Pons (tissue), 1 donor: ENCODE measurements at places on chromosomes 1 and 21.
A peak's percentile ranks its signal among the peaks of the same experiment; 100 is the strongest.

DNA sequence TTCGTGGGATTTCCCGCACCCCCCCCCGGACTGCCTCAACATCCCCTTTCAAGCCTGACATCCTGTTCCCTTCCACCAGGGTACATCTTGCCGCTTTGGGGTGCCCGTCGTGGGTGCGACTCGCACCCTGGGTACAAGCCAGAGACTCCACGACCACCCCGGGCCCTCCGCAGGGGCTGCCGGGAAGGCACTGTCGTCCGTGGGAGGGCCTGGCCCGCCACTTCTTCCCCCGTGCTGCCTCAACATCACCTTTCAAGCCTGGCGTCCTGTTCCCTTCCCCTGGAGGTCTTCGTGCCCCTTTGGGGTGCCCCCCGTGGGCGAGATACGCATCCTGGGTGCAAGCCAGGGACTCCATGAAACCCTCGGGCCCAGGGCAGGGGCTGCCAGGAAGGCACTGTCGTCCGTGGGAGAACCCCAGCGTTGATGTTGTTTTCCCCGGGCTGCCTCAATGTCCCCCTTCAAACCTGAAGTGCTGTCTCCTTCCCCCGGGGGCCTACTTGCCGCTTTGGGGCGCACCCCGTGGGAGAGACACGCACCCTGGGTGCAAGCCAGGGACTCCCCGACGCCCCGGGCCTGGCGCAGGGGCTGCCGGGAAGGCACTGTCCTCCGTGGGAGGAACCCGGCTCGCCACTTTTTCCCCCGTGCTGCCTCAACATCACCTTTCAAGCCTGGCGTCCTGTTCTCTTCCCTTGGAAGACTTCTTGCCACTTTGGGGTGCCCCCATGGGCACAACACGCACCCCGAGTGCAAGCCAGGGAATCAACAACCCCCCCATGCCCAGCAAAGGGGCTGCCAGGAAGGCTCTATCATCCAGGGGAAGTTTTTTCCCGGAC lies 138.6 kb downstream of the LIPI start:
- DNase-seq: no peak

DNA sequence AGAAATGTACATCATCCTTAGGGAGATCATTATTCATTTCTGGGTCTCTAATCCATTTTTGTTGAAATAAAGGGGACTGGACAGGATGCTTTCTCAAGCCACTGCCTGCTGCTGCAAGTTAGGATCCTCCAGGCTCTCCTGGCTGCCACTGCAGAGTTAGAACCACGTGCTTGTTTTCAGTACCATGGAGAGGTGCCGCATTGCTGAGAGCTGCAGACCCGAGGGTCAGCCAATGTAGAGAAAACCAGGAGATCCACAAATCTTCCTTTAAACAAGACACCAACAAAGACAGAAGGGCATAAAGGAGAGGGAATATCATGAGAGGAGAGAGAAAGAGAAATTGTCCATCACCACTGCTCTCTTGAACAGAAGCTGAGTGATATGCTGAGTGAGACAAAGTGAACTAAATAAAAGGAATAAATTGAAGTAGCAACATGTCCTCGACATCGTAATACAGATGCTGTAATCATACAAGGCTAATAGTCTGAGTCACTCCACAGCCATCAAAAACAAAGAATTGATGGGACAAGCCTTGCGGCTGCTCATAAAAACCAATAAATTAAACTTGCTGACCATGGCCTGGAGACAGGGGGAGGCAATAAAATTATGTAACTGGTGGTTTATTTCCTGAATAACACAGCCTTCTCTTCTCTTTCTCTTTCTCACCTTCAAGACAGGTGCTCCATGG lies 255.7 kb downstream of the OMA1 start:
- DNase-seq: no peak

GRCh38 chr1:82948386-82948785 lies 1050.5 kb downstream of the TTLL7 start:
- no peak for DNase-seq

DNA sequence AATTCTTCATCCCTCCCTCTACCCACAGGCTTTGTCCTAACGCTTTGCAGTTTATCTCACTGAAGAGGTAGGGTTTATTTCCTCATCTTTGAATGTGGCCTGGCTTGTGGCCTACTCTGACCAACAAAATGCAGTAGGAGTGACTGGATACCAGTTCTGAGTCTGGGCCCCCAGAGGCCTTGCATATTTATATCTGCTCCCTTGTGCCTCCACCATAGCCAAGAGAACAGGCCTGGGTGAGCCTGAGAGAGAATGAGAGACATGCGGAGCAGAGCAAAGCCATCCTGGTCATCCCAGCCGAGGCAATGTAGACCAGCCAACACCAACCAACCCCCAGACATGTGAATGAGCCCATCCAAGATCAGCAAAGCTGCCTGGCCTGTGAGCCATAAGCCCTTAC lies 30.3 kb downstream of the SMIM12 start:
- DNase-seq: no peak

DNA sequence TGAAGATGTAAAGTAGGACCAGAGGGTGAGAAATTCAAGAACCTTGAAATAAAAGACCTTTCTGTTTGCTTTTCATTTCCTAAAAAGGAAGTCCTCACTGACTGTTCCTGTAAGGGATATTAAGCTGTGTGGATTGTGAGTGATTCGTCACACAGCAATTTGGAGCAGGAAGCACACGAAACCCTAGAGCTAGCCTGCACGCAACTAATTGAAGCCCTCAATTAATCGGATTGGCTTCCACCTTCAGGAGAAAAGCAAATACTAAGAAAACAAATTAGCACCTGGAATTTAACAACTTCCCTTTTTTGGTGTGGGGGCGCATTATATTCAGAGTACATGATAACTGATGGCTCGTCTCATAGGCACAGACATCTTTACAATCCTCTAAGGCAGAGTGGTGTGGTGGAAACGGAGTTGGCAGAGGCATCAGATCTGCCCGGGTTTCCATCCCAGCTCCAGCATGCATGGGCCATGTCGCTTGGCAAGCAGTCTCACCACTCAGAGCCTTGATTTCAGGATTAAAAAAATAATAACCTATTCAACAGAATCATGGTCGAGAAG lies 95.2 kb downstream of the KCNJ15 start:
- DNase-seq: no peak

- no peak for DNase-seq
Observed at GRCh38 chr21:41701749-41702148, 65.1 kb downstream of the RIPK4 start.

- no peak for DNase-seq
Observed at GRCh38 chr1:81850495-81850894, 49.8 kb downstream of the ADGRL2 start.

DNA sequence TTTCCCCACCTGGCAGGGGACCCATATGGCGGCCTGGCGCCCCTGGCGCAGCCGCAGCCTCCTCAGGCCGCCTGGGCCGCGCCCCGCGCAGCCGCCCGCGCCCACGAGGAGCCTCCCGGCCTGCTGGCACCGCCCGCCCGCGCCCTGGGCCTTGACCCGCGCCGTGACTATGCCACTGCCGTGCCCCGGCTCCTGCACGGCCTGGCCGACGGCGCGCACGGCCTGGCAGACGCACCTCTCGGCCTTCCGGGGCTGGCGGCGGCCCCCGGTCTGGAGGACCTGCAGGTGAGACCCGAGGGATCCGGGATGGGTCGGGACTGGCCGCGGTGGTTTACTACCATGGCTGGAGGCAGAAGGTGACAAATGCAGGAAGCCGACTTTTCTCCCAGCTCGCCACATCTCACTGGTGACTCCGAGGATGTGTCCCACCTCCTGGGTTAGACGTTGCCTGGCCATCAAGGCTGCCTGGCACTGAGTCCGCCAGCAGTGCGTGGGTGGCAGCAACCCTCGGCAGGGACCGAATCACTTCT lies 1.1 kb downstream of the TFAP2E start:
- DNase-seq: no peak

- DNase-seq: no peak
Observed at GRCh38 chr1:156667610-156667967, 9.6 kb downstream of the NES start.

GRCh38 chr1:223217781-223218180 lies 74.7 kb upstream of the TLR5 start:
- no peak for DNase-seq

DNA sequence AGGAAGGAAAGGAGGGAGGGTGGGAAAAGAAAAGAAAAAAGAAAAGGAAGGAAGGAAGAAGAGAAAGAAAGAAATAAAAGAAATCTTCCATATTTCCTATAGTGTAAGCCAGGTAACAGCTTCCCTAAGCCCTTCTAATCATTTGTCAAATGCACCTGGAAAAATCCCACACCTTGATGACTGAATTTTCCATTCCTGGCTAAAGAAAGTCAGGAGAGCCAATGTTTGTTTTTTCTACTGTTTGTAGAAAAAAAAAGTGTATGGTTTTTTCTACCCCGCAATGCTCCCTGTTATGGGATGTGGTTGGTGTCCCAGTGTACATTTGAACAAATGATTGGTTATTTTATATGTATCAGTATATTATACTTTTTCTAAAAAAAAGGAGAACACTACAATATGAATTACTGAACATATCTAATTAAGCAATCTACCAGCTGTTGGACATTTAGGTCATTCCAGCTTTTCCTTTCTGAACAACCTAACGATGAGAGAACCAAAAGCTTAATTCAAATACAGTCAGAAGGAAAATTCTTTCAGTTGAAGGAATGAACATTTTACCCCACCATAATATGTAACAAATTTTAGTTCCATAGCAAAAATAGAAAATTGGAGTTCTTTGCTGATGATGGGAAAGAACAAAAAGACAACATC lies 355.0 kb downstream of the SETD4 start:
- no peak for DNase-seq

GRCh38 chr1:65812065-65812464 lies 19.4 kb downstream of the PDE4B start:
- DNase-seq: peak; percentile 84

DNA sequence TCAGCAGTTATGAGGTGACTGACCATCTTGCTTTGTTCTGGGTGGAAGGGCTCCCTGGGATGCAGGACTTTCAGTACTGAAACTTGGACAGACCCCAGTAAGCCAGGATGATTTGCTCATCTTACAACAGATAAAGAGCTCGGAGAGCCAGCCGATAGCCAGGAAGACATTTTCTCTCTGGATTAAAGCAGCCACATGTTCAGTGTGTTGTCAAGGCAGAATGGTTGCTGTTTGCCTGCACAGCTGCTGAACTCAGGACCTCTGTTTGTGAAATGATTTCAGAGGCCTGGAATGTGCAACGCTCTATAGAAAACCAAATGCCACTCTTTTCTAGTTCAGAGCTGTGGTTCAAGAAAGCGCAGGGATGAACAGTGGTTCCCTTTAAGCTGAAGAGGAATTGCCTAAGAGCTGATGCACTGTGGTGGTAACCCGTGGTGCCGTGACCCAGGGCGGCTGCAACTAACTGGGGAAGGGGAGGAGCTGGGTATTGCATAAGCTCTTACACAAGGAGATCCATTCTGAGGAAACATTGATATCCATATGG lies 40.7 kb downstream of the CASQ2 start:
- DNase-seq: no peak

DNA sequence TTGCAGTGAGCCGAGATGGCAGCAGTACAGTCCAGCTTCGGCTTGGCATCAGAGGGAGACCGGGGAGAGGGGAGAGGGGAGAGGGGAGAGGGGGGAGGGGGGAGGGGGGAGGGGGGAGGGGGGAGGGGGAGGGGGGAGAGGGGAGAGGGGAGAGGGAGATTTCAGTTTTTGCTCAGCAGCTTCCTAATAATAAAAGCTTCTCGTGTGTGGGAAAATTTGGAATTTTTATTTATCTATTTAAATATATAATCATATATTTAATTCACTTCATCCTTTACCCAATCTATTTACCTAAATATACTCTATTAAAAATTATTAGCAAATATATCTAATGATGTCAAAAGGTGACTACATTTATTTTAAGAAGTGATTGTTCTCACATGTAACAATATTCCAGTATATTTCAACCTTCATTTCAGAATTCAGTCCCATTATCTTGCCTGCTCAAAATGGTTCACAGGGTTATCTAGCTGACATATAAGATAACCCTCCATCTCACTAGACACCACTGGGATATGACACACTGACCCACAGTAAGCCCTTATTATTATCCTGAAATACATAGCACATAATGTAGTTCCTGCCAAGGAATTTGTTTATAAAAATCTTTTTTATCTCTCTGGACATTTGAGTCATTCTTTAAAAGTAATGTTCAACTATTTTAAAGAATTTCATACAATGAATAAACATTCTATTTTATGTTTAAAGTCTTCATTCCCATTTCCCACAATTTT lies 105.9 kb downstream of the GPATCH2 start:
- DNase-seq: no peak

- DNase-seq: no peak
Observed at GRCh38 chr1:115031595-115031994, 2.0 kb downstream of the TSHB start.

DNA sequence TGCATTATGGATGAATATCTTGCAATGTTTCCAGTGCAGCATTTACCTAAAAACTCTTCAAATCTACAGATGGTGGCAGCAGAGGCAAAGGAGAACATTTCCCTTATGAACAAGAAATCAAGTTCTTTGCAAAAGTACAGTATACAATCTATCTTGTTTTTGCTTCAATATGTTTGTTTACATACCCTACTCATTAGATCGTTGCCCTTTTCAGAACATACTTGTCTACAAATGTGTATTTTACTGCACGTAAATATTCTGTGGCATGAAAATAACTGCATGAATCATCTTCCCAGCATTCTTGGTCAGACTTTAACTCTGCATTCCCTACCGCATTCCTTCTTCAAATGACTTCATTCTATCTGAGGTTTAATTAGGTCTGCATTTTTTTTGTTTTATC lies 212.7 kb downstream of the ZP4 start:
- DNase-seq: peak; percentile 74

DNA sequence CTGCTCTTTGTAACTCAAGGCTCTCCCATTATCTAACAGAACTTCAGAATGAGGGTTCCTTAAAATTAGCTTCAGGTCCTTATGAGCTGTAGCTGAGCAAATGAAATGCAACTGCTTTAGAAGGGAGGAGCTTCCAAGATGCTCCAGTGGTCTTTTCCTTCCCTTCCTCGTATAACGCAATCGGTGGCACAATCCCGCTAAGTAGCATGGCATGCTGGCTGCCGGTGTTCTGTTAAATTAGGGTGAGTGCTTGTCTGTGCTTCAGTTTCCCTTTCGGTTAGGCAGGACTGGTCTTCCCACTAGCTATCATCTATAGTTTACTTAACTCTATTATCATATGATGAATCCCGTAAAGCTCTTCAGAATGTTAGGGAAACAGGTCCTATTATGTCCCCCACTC lies 917 bp downstream of the KIAA0040 start:
- DNase-seq: peak; percentile 19

DNA sequence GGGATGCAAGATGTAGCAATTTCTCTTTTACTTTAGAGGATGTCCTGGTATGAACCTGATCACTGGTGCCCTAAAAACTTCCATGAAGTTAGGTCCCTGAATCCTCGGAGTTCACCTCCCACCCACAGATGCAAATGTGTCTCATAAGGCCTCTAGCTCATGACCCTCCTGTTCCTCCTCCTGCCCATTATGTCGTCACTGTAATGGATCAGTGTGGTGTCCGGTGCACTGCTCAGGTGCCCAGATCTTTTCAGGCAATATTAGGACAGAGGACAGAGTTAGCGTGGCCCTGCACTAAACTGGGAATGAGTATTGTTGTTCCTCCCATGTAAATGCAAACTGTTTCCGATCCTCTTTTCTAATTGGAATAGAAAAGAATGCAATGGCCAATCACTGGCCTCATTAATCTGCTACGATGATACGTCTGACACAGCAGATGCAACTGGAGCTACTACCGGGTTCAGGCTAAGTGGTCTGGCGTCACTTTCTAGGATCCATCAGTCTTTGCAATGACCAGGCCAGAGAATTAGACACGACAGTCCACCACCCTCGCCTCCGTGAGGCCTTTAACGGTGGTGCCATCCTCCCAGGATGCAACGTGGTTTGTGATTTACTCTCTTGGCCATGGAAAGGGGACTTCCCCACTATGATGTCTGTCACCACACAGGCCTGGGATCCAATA lies 3.4 kb upstream of the COL6A2 start:
- no peak for DNase-seq
